Stimulated activated CD8-positive, alpha-beta memory T cell treated with anti-CD3 and anti-CD28 coated beads, Interleukin-15, amount 100 ng/mL, for 48 hours (primary cell): ENCODE measurements at places on chromosomes 5 and 9.

DNA sequence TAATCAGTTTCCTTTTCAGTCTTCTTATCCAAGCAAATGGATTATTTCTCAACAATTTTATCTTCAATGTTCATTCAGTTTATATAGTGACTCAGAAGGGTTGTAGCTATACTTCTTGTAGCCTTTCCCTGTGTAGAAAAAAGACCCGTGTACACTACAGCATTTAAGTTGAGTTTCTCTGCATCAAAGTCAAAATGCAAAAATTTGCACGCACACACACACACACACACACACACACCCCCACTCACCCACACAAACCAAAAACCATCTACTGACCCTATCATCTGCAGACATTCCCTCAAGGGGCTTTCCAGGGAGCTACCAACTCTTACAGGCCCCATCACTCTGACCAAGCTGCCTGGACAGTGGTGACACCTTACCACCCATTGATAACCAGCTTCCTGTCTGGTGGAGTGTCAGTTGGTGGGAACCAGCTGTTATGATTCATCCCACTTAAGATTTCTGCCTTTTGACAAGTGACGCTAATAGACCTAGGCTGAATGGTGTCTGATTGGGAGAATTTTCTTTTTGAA is 12.2 kb upstream of the ELL2 start:
- no peak for DNase-seq

- DNase-seq = no peak
These were observed 34.2 kb downstream of the EMB start for GRCh38 chr5:50406877-50407276.

- DNase-seq = no peak
These were observed 65.3 kb downstream of the GADD45G start for GRCh38 chr9:89670114-89670513.

GRCh38 chr5:85441156-85441555 is 1056.5 kb upstream of the EDIL3 start:
- DNase-seq = no peak

GRCh38 chr5:140351609-140352334 is 5.4 kb upstream of the HBEGF start:
- peak; percentile 37 for DNase-seq

GRCh38 chr5:60447488-60447920 is 252.5 kb downstream of the DEPDC1B start:
- DNase-seq = no peak

DNA sequence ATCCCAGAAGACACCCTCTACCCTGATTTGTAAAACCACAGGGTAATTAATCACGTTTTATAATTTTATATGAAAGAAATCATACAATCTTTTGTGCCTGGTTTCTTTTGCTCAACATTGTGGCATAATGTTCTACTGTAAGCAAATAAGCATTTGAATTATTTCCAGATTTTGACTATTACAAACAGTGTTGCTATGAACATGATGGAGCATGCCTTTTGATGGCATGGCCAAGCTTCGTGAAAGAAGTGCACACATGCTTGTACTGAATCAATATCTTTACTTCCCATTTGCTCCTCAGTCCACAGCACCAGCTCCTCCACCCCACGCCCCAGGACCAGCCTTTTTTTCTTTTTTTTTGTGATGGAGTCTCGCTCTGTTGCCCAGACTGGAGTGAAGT is 29.9 kb downstream of the ACSL6 start:
- DNase-seq = no peak

DNA sequence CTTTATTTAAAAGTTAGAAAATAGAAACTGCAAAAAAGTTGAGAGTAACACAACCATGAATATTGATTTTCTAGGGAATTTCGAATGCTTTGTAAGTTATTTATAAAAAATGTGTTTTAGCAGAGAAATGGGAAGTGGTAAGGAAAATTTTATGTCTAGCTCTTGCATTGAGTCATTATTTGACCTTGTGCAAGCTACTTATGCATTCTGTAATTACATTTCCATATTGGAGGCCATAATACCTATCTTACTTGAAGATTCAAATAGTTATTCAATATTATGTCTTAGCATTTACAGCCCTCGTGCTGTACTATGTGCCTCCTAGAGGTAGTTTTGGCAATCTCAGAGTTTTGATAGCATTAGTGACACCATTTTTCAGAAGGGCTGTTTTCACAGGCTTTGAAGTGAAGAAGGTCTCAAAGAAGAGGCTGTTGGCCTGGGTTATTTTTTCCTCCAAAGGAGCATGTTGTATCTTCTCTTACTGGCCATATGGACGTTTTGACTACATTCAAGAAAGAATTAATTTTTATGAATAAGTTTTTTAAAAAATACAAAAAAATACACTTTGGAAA is 7.4 kb upstream of the DAP start:
- no peak for DNase-seq

DNA sequence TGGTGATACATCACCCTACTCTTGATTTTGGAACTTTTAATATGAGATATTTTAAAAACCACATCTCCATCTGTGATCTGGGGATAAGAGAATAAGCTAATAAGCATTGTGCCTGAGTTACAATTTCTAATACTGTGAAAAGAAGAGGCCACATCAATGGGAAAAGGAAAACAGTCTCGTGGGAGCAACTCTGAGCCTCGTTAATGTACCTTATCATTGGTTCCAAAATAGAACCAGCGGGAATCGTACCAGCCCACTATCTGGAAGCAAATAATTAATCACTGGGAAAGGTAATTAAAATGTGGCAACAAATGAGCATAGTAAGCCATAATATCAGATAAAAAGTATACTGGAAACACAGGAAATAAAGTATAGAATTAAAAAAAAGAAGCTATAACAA is 28.0 kb upstream of the CEP78 start:
- DNase-seq = no peak

- no peak for DNase-seq
These were observed 24.0 kb downstream of the VLDLR start for GRCh38 chr9:2645569-2645968.

- no peak for DNase-seq
These were observed 22.9 kb downstream of the JMY start for GRCh38 chr5:79258801-79259200.
